ENCODE measurements at places on chromosomes 12 and 14.

GRCh38 chr12:5798242-5799015 is 146.6 kb downstream of the ANO2 start:
- no peak for DNase-seq

- no peak for DNase-seq
Measured at GRCh38 chr12:1310653-1311052, 283.7 kb downstream of the FBXL14 start.

DNA sequence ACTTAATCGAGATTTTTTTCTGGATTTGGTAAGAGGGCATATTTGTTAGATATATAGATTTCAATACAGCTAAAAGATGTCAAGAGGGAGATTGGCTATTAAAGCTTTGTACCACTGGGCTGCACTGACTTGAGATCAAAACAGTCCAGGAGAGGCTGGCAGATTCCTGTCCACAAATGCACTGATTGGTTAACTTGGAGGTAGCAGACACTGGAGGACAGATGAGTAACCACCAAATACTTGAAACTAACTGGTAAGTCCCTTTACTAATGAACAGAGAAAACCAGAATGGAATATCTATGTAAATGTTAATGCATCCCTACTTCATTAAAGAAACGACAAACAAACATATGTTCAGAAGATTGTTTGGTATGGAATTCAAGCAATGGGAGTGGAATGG is 416.6 kb downstream of the LRIG3 start:
- no peak for DNase-seq

- DNase-seq = no peak
Measured at GRCh38 chr12:27707216-27707615, 3.4 kb upstream of the MRPS35 start.

- no peak for DNase-seq
Measured at GRCh38 chr14:38205949-38206665, 1.6 kb upstream of the SSTR1 start.

GRCh38 chr12:113227686-113228391 is 6.6 kb downstream of the TPCN1 start:
- no peak for DNase-seq

DNA sequence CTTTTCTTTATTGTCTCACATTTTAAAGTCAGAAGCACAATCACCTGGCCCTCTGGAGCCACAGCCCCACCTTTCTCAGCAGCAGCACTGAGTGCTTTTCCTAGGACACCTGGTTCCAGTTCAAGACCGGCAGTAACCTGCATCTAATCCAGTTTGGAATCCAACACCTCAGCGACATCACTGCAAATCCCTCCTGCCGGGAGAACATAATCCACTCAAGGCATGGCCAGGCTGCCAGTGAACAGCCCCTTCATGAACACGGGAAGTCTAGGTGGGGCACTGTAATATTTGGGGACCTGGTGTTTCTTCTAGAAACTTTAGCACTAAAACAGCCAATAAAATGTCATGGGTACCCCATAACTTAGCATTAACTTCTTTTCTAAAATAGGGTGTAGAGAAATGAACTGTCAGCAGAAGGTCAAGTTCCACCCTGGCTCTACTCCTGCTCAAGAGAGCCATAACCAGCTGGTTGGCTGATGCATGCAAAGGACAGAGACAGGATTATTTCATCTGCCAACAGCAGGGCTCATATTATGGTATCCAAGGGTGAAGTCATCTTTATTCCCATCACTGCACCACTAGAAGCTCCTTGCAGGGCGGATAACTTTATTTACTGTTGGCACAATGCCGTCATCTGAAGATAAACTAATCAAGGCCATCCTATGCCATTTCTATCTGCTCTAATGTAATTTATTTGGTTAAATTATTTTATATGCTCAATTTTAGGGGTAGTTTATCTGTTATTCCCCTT is 76.7 kb downstream of the TTC7B start:
- DNase-seq = no peak

DNA sequence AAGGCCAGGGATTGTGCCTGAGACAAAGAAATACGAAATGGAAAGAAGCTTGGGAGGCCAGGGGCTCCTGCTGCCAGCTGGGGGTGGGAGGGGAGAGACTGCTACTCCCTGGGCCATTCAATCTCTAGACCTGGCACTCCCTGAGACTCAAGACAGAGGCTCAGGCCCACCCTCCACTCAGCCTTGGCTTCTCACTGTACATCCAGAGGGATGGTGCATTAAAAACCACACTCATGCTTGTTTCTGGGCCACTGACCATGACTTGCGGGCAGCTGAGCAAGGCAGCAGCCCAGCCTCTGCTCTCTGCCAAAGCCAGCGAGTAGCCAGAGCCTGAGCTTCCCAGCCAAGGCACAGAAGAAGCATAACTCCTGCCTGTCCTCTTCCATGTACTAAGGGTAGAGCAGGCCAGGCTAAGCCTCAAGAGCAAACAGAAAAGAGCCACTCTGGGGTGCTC is 41.5 kb downstream of the PITPNM2 start:
- DNase-seq = no peak

- no peak for DNase-seq
Measured at GRCh38 chr12:1928439-1929121, 10.1 kb upstream of the CACNA2D4 start.

Data from activated CD8-positive, alpha-beta memory T cell treated with anti-CD3 and anti-CD28 coated beads for 1 hour (primary cell).